Inflammatory macrophage treated with lipopolysaccharide for 4 hours (primary cell): ENCODE measurements at places on chromosomes 7 and 10.

- no peak for DNase-seq
Measured at GRCh38 chr10:59397961-59398360, 35.6 kb upstream of the FAM13C start.

GRCh38 chr7:71543396-71543795 lies 411.5 kb downstream of the GALNT17 start:
- DNase-seq = no peak

DNA sequence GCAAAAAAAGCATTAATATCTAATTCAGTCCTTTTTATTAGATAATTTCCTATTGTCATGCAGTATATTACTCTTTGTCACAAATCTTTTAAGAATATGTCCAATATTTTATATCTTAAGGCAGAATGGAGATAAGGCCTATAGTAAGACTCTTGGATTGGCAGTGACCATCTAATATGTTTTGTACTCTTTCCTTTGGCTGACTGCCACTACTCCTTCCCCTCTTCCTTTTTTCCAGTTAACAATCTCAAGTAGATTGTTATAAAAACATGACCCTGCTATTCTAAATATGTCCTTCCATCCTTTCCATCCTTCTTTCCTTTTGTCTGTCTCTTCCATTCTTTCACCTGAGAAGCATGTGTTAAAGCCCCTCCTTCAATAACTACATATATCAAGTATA lies 92.8 kb upstream of the TMEM168 start:
- no peak for DNase-seq

DNA sequence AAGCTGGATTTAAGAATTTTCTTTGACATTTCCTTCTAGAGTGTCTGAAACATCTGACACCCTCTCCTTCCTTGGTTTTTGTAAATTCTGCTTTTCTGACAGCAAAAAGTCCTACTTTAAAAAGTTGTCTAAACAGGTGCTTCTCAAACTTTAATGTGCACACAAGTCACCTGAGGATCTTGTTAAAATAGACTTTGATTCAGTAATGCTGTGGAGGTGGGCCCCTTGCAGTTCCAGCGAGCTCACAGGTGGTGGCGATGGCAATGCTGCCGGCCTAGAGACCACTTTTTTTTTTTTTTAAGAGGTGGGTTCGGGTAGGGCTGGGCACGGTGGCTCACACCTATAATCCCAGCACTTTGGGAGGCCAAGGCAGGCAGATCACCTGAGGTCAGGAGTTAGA lies 77.1 kb downstream of the ABCC2 start:
- no peak for DNase-seq

GRCh38 chr7:47226696-47227095 lies 355.2 kb downstream of the TNS3 start:
- peak; percentile 15 for DNase-seq
